ENCODE measurements at places on chromosomes 4 and X.

DNA sequence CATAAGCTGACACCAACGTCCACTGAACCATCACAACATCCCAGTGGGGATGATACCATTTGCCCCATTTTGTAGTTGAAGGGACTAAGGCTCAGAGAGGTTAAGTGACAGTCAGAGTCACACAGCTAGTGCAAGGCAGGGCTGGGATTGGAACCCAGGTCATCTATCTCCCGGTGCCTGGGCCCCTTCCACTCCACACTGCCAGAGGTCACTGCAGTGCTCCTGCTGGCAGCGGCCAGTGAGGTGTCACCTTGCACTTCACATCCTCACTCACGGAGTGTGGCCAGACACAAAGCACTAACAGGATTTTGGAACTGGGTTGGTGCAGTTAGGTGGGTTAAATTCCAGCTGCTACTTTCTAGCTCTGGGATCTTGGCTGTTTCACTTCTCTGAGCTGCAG is 118.7 kb downstream of the ENPP6 start:
- DNase-seq = no peak

DNA sequence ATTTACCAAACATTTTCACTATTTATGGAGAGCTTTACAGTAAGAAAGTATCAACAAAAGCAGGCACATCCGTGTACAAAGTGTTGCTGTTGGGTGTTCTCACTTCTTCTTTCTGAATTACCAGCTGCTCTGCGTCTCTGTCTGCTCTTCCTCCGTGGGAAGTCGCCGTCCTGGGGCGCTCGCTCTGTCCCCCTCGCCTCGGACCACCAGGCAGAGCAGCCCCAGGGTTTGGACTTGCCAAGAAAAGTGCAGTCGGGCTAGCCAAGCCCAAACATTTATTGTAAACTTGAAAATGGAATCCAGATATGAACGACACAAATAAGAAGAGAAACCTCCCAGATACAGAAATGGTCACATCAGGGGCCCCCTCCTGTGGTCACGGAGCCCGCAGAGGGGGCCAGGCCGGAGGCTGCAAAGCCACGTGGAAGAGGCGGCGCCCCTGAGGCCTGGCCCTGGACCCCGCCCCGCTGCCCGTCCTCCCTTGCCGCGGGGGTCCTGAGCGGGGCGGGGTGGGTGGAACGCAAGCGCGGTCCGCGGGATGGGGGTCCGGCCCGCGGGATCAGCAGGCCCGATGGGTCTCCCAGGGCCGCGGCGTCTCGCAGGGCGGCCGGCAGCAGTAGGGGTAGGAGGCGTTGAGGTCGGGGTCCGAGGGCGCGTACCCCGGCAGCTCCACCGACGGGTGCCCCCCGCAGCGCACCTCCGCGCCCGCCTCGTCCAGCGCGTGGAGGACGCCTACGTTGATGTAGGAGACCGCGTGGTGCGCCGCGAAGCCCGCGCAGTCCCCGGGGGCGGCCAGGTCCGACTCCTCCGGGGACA is 1.5 kb downstream of the TMEM271 start:
- no peak for DNase-seq

GRCh38 chr4:159719531-159719930 is 616.7 kb downstream of the RAPGEF2 start:
- no peak for DNase-seq

DNA sequence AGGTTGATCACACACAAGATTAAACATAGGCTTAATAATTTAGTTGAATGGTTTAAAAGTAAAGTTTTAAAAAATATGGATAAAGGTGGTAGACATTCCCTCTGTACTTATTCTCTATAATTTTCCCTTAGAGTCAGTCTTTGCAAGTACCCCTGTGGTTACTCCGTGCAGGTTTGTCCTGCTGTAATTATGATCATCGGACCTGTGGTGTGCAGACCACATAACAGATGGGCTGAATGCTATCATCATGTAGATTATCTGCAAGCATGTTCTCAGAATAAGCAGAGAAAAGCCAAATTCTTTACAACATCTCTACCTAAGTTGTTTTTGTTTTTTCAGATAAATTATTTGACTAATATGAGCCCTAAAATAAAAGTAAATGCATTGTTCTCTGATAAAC is 146.8 kb downstream of the FSTL5 start:
- DNase-seq = no peak

DNA sequence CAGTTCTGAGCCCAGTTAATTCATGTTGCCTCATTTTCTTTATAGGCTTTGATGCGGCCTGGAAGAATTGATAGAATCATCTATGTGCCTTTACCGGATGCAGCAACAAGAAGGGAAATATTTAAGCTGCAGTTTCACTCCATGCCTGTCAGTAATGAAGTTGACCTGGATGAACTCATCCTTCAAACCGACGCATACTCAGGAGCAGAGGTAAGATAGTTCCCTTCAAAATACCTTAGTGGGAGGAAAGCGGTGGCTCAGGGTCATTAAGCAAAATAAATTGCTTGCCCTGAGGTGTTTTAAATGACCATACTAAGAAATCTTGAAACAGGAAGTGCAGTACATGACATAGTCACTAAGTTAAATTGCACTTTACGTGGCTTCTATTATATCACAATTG is 140.6 kb upstream of the SPRY1 start:
- no peak for DNase-seq

GRCh38 chr4:44210750-44211149 is 237.9 kb downstream of the KCTD8 start:
- DNase-seq = no peak

Data from epithelial cell of prostate (primary cell).